ENCODE measurements at places on chromosomes 13 and 19. TPM values are rescaled to one million over a fixed set of nuclear protein-coding genes. Genes with fewer than 3 reads are reported as not detected.
A peak's percentile ranks its signal among the peaks of the same experiment; 100 is the strongest.

The TMEM38A gene
- 1.4 TPM for total RNA-seq

DNA sequence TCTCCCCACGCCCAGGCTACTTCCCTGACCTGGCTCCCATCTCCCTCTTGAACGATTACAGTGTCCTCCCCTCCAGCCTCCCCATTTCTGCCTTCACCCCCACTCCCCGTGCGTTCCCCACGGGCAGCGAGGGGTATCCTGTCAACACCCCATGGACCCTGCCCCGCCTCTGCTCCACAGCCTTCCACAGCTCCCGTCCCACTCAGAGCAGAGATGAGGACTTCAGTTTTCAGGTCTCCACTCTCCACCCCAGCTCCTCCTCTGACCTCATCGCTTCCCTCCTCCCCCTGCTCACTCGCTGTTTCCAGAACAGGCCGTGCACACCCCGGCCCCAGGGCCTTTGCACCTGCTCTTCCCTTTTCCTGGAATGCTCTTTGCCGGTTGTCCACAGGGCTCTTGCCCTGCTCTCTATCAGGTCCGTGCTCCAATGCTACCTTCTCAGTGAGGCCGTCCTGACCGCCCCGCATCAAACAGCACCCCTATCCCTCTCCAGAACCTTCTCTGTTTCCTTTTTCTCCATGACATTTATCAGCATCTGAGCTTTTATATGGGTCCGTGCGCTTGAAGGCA, 15.0 kb downstream of the LRRC4B start:
- no peak for DNase-seq

GRCh38 chr19:13718733-13719132, 45.6 kb upstream of the MRI1 start:
- peak; percentile 66 for DNase-seq

DNA sequence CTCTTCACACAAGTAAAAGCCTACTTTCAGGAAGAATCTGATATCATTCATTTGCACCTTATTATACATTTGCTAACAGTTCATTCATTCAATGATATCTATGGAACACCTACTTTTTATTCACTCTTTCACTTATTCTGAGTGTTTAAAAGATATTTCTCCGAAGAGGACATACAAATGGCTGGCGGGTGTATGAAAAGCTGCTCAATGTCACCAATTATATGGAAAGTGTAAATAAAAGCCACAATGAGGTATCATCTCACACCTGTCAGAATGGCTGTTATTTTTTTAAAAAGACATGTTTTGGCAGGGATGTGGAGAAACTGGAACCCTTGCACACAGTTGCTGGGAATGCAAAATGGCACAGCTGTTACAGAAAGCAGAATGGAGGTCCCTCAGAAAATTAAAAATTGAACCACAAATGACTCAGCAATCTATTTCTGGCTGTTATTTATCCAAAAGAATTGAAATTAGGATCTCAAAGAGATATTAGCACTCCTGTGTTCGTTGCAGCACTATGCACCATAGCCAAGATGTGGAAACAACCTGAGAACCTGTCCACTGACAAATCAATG, 127.6 kb upstream of the IRS2 start:
- no peak for DNase-seq

- DNase-seq, result no peak
Measured at GRCh38 chr13:106852436-106852835, 284.5 kb upstream of the ARGLU1 start.

GRCh38 chr13:97497400-97497799, 63.4 kb downstream of the RAP2A start:
- no peak for DNase-seq

DNA sequence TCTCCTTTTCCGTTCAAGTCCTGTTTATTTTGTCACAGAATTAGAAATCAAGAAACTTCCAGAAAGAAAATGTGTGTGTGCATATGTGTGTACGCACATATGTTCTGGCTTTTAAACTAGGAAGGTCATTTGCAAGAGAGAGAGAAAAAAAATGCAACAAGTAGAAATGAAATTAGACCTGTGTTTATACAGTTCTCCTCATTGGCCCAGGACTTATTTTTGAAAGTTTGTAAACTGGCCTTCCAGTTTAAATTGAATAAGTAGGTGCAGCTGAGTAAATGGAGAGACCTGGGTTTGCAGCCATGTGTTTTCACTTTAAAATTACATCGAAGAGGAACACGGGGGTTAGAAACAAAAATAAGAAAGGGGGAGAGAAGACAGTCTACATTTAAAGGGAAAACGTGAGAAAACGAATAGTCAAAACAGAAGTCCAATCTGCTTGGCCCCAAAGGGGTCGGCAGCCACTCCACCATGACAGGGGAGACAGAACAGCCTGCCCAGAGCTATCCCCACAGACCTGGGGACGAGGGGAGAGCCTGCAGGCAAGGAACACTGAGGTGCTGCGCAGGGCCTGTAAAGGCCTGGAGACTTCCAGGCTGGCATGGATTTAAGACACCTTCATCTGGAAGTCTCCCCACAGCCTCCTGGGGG, 216.8 kb upstream of the MAB21L1 start:
- DNase-seq, result peak; percentile 48

The KLHL1 gene
- not detected for total RNA-seq

The TMEM86B gene
- 0.18 TPM for total RNA-seq

DNA sequence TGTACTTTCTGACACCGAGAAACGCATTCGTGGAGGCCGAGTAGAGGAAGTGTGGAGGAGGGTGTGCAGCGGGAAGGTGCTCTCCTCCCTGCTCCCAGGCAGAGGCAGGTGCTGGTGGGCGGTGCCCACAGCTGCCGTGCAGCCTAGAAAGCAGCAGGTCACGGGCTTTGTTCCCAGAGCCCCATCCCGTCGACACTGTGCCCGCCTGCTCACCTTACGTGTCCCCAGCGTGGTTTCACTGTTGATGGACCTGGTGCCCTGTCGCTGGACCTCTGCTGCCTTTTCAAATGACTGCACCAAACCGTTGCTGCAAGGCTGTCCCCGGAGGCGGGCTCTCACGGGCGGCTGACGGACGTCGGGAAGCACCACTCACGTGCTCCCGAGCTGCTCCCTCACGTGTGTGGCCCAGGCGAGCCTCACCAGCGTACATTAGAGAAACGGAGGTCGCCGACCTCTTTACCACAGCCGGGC, 20.8 kb downstream of the PLEKHJ1 start:
- DNase-seq, result no peak

DNA sequence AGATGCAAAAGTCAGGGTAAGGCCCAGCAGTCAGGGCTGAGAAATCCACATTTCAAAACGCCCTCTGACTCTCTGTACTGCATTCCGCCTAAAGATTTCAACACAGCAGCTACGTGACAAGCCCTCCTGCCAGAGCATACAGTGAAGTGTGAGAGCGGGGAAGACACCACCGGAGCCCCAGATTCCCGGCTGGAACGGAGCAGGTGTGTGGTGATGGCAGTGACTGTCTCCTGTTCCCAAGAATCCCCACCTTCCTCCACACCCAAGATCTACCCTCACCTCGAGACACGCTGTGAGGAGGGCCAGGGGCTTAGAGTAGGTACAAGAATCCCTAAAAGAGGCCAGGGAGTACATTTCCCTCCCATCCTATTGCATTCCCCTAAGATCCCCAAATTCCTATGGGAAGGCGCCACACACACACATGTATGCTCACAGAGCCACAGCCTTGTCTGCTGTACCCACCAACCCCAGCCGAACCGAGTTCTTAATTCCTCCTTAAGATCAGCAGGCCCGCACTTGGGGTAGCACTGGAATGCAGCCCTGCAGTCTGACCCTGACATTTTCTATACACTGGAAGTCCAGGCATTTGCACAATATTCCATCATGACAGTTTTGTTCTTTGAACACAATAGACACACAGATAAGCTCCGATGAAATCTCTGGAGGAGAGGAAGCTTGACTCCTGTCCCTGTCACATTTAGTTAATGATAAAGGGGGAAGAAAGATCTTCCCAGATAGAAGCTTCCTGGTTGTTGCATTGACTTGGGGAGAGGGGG, 102.9 kb downstream of the FOXO1 start:
- no peak for DNase-seq

The DEDD2 gene
- 8.2 TPM for total RNA-seq

DNA sequence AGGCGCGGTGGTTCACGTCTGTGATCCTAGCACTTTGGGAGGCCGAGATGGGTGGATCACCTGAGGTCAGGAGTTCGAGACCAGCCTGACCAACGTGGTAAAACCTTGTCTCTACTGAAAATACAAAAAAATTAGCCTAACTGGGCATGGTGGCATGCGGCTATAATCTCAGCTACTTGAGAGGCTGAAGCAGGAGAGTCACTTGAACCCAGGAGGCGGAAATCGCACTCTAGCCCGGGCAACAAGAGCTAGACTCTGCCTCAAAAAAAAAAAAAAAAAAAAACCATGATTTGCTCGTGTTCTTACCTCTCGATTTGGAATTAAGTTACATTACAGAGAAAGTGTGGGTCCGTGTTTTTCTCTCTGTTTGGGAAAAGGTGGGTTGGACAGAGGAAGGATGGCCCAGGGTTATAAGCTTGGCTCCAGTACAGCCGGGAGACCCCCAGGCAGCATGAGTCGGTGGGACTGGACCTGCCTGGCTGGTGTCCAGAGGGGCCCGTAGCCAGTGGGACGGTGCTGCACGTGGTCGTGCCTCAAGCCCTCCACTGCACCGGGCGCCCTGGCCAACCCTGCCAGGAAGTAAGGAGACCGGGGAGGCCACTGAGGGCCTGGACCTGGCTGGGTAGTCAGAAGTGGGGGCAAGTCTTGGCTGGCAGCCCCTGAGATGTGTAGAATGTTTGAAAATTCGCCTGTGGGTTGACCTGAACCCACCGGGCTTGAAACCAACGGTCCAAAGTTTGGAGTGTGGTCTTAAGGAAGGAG, 3.7 kb downstream of the RPS15 start:
- DNase-seq, result no peak

Data from IMR-90 (cell line).